ENCODE measurements at places on chromosomes 1 and 21.

- no peak for DNase-seq
These were observed 347.7 kb downstream of the TGFB2 start for GRCh38 chr1:218692808-218693207.

GRCh38 chr1:98404866-98405265 is 256.7 kb upstream of the SNX7 start:
- no peak for DNase-seq

DNA sequence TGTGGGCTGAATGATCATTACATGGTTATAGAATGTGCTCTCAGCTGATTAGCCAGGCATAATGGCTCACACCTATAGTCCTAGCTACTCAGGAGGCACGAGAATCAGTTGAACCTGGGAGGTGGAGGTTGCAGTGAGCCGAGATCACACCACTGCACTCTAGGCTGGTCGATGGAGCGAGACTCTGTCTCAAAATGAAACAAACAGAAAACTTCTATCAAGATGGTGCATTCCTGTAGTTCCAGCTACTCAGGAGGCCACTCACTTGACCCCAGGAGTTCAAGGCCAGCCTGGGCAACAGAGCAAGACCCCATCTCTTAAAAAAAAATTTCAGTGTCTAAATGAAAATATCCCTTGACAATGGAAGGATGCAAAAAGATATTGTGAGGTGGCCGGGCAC is 10.9 kb downstream of the TIMM17A start:
- no peak for DNase-seq

- no peak for DNase-seq
These were observed 94.3 kb downstream of the BCAR3 start for GRCh38 chr1:93587354-93587753.

DNA sequence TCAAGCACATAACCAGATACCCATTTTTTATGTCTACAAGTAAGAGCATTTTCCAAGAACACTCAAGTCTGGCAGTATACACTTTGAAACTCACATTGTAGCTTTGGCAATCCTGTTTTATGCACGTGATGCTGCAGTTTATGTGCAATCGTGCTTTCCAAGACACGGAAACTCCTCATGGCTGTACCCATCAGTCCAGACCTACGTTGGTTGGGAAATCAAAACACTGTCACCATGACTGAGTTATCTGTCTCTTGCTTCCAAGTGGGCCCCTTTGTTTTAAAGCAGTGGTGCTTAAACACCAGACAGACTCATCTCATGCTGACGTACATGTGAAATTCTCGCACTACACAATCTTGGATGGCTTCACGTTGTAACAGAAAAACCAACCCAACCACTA is 192.8 kb downstream of the LTN1 start:
- DNase-seq: no peak
